ENCODE measurements at places on chromosomes 4 and X.

DNA sequence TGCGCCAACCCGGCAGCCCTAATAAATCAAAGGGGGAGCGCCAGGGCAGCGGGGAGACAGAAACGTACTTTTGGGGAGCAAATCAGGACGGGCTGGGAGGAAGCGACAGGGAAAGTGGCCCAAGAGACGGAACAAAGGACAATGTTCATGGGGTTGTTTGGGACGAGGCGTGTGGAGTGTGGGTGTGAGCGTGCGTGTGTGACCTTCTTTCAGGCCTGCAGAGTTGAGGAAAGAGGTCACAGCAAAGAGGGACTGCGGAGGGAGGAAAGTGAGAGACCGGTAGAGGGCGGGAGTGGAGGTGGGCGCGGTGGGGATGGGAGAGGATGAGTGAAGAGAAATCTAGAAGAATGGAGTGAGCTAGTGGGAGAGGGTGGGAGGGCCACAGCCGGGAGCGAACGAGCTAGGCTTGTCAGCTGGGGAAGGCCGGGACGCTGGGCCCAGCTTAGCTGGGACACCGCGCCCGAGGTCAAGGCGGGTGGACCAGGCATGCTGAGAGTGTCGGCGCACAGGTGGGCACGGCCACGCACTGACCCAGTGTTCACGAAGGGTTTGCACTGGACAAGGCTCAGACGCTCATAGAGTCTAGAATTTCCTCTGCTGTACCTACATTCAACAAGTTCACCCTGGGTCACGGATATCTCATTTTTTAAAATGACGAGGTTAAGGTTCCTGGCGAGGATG lies 14.7 kb upstream of the PITX2 start:
- no peak for DNase-seq

DNA sequence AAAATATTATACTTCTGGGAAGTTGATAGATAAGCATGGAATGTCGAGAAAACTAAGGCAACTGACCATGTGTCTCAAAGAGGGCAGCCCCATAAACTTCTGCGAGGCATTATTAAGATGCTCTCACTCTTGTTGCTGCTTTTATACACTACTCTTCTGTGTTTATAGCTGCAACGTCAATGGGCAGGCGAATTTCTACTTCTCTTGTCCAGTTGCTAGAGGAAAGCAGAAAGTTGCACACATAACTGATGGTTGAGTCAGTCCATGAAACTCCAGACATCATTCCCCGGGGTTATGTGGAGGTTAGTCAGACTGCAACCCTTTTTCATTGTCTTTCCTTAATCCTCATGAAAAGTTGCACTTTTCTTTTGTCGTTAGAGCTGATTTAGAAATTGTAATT lies 39.8 kb downstream of the VCX3B start:
- DNase-seq, result no peak

DNA sequence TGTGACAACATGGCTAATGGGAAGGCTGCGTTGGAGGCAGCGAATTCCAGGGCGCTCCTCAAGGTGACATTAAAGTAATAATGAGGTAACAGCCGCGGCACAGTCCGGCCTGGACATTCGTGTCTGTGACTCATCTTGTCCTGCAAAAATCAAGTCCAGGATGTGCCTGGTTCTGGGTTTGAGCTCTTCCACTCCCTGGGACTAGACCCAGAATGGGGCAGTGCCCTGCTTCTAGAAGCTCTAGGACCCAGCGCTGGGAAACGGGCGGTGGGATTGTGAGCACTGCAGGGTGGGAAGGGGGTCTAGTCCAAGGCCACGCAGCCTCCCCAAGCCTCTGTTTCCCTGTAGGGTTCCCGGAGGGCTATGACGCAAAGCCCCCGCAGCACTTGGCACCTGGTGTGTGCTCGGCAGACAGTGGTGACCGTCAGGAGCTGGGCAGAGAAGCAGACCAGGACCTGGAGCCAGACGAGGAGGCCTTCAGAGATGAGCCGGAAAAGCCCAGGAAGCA lies 34.9 kb downstream of the HMX1 start:
- DNase-seq, result no peak

DNA sequence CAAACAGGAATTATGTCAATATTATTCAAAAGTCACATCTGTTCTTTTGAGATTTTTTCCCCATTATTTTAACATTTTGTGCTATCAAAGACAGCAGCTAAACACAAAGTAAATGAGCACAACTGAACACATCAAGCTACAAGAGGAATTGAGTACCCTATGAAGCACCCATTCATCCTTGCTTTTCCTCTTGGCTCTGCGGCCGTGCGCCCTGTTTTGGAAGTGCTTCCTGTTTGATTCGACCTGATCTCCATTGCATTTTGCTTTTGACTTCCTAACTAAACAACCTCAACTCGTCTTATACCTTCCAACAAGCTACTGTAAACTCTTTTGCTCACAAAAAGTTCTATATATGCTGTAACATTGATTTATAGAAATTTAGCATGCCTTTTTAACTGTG lies 85.0 kb downstream of the SCFD2 start:
- no peak for DNase-seq

DNA sequence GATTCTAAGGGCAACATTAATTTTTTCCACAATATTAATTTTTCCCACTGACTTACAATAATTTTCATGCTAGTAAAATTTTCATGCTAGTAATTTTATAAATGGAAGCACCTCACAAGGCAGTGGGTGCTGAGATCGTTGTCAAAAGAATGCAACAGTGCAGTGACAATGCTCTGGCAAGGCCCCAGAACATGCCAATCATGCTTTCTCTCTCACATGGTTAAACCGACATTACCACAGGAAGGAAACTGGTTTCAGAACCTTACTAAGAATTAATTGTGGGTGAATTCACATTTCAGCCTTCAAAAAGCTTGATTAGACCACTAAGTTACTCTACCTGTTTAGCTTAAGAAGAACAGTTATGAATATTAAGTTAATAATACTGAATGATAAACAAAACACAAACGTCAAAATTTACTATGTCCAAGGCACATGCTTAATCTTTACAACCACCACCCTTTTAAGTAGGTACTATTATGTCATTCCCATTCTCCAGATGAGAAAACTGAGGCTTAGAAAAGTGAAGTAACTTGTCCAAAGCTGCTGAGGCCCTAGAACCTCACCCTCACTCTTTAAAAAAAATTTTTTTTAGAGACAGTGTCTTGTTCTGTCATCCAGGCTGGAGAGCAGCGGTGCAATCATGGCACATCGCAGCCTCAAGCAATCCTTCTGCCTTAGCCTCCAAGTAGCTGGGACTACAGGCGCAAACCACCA lies 10.0 kb upstream of the OPHN1 start:
- DNase-seq, result no peak

- DNase-seq, result no peak
These were observed 345.9 kb upstream of the NOCT start for GRCh38 chr4:138669479-138670315.
